ENCODE measurements at places on chromosomes 11 and 22.
A peak's percentile ranks its signal among the peaks of the same experiment; 100 is the strongest.

GRCh38 chr22:40055143-40055883, 60.6 kb downstream of the FAM83F start:
- no peak for DNase-seq

DNA sequence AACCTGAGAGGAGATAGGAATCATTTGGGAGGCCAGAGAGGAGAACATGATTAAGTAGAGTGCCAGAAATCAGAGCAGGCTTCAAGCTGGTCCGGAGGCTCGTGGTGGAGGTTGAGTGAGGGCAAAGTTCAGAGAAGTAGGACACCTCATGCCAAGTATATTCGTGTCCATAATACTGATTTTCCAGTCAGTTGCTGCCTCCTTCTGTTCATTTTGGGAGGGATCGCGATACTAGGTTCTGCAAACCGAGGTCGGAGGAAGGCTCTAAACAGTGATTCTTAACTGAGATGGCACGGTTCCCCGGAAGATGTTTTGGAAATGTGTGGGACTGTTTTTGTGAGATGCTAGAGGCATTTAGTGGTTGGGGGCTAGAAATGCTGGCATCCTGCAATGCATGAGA, 13.6 kb upstream of the CD3E start:
- DNase-seq: peak; percentile 47

GRCh38 chr22:23213581-23214334, 33.4 kb downstream of the BCR start:
- no peak for DNase-seq

GRCh38 chr11:124922831-124923230, 3.8 kb downstream of the HEPN1 start:
- DNase-seq: no peak

DNA sequence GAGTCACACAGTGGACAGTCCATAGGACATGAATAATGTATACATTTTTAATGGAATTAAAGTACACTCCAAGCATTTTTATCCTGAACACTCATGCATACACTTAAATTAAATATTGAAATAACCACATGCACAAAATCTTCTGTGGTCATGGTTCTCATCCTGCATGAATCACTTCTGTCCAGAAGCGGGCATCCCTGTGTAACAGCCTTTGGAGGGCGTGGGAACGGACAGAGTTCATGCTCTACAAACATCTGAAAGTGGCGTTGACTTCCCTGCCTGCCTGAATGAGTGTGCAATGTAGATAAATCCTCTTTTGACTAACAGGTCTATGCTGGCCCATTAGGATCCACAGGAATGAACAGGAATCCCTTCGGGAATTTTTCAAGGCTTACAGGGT, 780.2 kb downstream of the BRD1 start:
- DNase-seq: peak; percentile 10

DNA sequence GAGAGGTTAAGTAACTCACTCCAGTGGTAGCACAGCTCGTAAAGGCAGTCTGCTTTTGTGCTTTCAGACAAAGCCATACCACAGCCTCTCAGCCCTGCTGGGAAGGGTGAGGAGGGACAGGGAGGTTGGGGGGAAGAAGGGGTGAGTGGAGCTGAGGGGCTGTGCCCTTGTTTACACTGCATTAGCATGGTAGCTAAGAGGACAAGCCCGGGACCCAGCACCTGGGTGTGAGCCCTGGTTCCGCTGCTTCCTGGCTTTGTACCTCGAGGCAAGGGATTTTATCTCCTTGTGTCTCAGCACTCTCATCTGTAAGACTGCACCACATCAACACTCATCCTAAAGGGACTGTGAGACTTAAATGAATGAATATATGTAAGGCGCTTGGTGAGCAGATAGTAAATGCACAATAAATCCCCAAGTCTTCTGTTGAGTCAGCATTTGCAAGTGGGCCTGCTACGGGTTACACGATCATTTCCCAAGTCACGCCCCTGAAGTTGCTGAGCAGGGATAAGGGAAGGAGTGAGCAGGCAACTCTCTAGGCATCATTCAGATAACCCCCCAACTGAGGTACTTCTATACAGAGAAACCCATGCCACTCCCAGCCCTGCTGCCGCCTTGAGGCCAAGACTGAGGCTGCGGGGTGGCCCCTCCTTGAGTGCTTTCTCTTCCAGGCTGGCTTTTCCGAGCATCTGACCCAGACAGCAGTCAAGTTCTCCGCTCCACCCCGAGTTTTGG, 7.5 kb downstream of the RASD2 start:
- DNase-seq: peak; percentile 33

DNA sequence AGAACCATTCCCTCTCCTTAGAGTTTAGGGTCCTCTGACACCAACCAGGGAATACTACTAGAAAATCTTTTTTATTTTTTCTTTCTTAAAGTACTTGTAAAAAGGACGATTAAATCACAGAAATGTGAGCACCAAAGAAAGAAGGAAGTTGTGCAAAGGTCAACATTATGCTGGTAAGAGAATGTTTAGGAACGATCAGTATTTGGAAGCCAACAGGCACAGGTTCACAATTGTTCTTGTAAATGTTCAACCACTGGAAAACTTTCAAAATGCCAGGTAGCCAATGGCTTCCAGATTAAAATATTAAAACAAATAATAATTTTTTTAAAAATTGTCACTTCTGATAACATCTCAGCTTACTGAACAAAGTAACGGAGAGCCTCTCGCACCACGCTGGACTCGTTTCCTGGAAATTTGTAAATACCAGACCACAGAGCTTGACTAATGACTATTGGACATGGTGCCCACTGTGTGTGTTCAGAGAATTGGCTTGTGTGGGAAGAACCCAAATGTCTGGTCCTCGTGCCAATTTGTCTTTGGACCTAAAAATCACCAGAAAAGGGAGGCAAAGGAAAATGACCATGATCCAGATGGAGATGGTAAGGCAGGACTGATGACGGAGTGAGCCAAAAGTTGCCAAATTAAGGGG, 20.8 kb downstream of the COMMD9 start:
- no peak for DNase-seq

DNA sequence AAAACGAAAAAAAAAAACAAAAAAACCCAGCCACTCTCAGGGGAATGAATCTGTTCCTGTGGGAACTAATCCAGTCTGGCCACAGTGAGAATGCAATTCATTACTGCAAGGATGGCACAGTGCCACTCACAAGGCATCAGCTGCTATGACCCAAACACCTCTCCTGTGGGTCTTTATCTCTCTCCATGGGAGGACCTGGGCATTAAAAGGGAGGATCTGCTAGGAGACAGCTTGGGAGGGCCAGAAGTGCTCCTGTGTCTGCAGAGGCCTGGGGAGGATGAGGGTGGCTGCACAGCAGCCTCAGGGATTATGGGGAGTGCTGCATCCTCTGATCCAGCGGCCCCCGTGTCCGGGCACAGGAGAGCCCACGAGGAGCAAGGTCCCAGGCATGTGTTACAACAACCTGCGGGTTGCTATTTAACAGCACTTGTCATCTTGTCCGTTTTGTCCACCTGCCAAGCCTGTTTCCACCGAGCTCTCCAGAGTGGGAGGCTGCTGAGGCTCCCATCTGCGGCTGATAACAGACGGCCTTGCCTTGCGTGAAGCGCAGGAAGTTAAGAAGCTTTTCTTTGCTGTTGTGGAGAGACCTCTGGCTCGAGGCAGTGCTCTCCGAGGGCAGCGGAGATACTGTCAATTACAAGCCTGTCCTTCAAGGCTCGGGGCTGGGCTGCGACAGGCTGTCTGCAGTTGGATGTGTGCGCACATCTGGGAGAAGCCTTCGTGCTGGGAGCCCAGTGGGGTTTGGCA, 97.7 kb downstream of the NXPE2 start:
- DNase-seq: no peak

GRCh38 chr11:128530118-128531074, 57.0 kb downstream of the ETS1 start:
- DNase-seq: peak; percentile 40

GRCh38 chr11:5929571-5930368, 12.3 kb upstream of the OR56A3 start:
- DNase-seq: no peak

DNA sequence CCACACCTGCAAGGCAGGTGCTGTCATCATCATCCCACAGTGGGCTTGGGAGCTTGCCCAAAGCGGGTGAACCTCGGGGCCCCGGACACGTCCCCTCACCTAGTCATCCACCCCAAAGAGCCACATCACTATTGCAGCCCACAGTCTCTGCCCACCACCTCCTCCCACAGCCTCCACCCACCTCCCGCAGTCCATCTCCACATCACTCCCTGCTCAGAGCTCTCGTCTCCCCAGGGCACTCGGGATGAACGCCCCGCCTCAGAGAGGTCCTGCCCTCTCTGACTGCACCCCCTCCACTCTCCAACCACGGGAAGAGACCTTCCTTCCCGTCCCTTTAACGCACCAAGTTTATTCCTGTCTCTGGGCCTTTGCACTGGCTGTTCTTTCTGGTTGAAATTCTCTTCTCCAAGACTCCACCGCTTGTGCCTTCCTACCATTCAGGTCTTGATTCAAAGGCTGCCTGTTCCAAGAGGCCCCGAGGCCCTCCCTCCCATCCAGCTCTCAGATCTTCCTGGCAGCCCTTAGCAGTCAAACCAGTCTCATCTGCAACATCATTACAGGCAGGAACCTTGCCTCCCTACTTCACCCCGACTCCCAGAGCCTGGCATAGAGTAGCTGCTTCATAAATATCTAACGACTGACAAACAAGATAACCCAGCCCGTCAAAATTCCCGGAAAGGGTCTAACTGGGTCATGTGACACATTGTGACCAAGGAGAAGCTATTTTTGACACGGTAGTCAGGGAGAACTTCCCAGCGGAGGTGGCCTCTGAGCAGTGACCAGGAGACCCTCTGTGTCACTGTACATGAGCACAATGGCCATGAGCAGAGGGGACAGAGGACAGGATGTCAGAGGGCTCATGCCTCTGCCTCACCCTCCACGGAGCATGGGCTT, 11.1 kb downstream of the KCNJ4 start:
- no peak for DNase-seq

GRCh38 chr11:95688015-95688414, 101.6 kb downstream of the FAM76B start:
- no peak for DNase-seq

DNA sequence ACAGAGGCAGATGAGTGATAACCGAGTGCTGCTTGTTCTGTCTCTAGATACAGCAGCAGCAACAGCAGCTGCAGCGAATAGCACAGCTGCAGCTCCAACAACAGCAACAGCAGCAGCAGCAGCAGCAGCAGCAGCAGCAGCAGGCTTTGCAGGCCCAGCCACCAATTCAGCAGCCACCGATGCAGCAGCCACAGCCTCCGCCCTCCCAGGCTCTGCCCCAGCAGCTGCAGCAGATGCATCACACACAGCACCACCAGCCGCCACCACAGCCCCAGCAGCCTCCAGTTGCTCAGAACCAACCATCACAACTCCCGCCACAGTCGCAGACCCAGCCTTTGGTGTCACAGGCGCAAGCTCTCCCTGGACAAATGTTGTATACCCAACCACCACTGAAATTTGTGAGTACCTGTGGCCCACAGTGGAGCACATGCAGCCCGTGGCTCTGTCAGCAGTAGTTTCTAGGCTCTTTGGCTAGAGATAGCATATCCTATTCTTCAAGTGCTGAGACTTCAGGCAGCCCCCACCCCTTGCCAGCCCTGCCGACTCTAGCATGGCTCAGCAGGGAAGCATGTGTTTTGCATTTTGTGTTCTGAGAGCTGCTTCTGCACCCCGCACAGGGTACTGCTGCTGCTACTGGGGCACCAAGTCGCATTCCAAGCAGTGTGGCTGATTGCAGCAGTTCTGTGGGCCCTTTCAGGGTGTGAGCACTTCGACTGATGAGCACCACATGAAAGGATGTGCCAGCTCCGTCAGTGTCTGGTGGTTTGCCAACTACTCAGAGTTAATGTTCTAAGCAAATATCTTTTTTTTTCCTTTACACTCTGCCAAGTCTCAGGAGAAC, 59.2 kb downstream of the MED15 start:
- DNase-seq: no peak

- DNase-seq: no peak
These were observed 82.7 kb upstream of the DRD2 start for GRCh38 chr11:113557926-113558325.

- DNase-seq: no peak
These were observed 47.8 kb upstream of the A4GALT start for GRCh38 chr22:42768385-42769035.

GRCh38 chr11:93775289-93775688, 8.8 kb upstream of the MED17 start:
- DNase-seq: peak; percentile 55

GRCh38 chr22:39142088-39142680, 10.3 kb downstream of the CBX7 start:
- no peak for DNase-seq

GRCh38 chr22:49770547-49771265, 57.0 kb downstream of the BRD1 start:
- DNase-seq: no peak

DNA sequence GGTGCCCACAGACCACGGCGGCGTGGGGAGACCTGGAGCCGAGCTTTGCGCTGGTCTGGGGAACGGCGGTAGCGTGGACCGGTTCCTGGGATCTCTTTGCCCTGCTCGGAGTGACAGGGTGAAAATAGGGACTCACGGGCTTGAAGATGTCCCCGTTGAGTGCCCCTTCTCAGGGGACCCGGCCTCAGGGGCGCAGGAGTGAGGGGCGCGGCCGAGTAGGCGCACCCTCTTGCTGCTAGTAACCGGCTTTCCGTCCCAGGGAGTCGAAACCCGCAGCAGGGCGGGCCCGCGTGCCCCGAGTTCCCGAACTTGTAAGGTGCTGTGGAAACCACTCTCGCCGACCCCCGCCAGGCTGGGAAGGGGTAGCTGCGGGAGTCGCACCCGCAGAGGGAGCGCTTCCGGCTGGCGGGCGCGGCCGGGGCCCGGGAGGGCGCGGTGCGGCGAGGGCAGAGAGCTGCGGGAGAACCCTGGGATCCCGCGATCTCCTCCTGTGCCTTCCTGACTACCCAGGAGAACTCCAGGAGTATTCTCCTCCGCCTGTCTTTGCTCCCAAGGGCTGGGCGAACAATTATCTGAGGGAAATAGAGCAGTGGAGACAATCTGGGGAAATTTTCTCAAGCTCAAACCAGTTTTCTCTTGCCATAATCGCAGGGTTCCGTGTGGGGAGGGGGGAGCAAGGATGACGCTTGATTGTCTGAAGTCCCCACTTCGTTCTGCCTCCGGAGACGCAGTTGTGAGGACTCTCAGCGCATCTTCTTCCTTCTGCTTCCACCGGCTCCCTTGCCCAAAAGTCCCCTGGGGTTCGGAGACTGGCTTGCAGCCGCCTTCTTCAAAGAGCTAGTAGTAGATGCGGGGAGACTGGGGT, 666 bp downstream of the NELL1 start:
- DNase-seq: no peak

- no peak for DNase-seq
These were observed 812.2 kb downstream of the LRRC4C start for GRCh38 chr11:40647295-40647694.

GRCh38 chr11:79404325-79404724, 36.5 kb downstream of the TENM4 start:
- DNase-seq: no peak
